EL (cell line): ENCODE measurements at places on chromosomes 12 and 14.
A peak's percentile ranks its signal among the peaks of the same experiment; 100 is the strongest.

- no peak for DNase-seq
Measured at GRCh38 chr12:40988355-40988754, 199.8 kb upstream of the PDZRN4 start.

- no peak for DNase-seq
Measured at GRCh38 chr12:100115291-100115690, 27.4 kb downstream of the BLTP3B start.

DNA sequence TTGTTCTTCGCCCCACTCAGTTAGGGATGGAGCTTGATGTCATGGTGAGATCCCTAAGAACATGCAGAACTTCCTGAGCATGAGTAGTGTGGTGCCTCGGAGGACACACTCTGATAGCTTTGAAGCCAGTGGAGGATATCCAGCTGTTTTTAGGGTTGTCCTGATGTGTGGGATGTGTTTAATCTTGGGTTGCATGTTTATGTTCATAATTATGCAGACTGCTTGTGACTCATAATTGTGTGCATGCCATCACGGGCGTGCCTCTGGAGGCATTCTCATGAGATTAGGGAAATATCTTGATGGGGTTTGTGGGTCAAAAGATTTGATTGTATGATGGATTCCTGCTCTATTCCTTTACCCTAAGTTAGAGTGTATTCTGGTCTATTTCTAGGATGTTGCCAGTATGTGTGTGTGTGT lies 267.4 kb upstream of the PELI2 start:
- peak; percentile 67 for DNase-seq

- DNase-seq: peak; percentile 9
Measured at GRCh38 chr12:111066744-111067437, 146.5 kb upstream of the MYL2 start.

DNA sequence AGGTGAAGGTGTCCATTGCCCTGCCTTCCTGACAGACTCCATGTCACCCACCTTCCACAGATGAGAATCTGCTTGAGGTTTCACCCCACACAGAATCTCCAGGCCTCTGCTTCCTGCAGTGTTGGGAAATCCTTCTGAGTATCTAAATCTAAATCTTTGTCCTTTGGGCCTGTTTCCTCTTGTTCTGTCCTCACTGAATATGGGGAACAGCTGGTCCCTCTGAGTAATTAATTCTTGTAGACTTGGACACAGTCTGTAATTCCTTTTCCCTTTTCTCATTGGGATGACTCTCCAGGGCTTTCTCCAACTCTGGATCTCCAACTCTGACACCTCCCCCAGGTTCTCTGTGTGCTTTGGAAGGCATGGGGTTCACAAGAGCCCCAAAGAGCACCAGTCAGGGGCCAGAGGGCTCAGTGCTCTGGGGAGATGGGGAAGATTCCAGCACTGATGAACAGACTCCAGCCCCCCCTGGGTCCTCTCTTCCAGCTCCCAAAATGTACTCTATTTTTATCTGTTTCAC lies 2.3 kb upstream of the ACVRL1 start:
- DNase-seq: peak; percentile 29

DNA sequence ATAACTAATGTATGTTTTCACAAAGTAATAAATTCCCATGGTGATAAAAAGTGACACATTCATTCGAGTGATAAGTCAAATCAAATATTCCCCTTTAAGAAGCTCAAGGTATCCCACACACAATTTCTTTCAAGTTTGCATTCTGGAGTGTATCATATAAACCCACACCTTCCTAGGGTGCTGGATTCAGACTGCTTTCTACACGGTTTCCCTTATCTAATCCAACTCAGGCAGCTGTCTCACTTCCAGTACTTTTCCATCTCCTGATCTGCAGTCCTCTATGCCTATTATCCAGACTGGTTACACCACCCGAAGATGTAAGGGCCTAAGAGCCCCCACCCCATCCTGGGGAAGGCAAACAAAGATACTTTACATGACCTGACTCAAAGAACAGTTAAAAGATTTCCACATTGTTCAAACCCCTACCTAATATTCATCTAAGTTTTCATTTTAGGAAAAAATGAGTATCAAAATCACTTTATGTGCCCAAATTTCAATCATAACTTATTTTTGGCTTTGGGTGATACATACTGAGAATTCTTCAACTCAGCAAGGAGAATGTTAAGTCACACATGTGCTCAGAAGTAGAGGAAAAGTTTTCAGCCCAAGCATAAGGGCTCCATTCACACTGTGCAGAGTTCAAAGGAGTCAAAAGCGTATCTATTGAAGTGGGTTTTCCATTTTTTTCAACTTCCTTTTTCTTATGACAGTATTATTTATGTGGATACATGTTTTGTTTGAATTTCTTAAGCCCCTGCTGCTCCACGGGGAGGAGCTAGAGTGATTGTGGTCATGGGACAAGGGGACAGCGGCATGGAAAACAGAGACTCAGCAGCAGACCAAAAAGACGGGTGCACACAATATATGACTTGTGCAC lies 41.8 kb downstream of the CORO1C start:
- peak; percentile 39 for DNase-seq

DNA sequence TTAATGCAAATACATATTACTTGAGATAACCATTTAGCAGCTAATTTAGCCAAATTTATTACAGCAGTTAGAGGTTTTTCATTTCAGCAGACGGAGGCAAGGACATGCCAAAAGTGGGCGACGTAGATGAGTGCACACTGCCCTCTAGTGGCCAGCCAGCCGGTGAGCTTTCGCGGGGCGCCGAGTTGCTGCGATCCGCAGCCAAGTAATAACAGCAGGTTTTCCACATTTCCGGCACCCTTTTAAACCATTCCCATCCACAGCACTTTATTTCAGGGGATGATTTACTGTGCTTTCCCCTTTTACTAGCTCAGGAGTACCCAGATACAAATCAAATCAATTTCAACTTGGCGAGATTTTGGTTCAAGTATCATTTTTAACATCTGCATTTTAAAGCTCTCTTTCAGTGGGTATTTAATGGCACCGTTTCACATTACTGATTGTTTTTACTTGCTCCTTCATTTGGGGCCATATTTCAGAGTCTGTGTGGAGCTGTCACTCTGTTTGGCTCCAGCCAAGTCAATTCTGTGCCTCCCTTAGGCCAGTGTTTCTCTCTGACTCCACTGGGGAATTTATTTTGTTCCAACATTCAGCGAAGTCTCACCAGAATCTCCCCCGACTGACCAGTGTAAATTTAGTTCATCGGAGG lies 158.0 kb downstream of the EGLN3 start:
- peak; percentile 77 for DNase-seq

GRCh38 chr12:48814262-48815125 lies 3.8 kb upstream of the CACNB3 start:
- peak; percentile 82 for DNase-seq

DNA sequence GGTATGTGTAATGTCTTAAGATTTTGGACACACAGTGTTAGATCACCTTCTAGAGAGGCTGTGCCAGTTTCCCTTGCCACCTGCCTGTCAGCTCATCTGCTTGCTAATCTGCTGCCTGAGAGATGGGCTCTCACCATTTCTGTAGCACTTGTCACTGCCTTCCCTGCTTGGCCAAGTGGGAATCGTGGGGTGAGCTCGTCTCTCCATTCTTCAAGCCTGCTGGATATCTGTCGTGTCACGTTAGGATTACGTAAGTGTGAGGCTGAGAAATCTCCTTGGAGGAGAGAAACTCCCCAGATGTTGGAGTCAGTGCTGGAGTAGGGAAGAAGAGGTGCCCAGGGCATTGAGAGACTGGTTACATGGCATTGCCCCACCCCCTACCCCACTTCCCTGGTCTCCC lies 8.6 kb upstream of the RPH3A start:
- no peak for DNase-seq

- no peak for DNase-seq
Measured at GRCh38 chr14:101098177-101098576, 194.7 kb upstream of the RTL1 start.

- DNase-seq: no peak
Measured at GRCh38 chr12:52526511-52526951, 6.3 kb upstream of the KRT5 start.

DNA sequence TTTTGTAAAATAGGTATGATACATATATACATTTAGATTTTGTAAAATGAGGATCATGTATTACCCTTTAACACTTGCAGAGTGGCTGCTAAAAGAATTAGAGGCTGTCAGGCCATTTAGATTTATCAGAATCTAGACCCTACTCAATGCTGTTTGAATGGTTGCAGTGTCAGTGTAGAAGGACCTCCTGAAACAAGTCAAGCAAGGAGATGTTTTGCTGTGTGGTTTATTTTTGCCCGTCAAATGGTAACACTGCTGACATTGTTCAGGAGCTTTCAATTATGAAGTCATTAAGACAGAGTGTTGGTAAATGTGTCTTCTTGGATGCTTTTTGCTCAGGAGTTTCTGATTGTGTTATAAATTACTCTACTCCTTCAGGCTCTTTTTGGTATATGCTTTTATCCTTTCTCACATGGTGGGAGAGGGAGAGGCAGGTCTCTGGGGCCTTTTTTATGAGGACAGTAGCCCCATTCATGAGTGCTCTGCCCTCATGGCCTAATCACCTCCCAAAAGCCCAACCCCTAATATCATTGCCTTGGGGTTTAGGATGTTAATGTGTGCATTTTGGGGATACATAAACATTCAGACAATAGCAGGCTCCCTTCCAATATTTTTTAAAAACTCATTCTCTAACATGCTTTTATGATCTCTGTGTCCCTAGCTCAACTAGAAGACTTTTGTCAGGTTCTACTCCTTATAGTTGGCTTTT lies 16.5 kb downstream of the EID3 start:
- no peak for DNase-seq

GRCh38 chr12:52083638-52083996 lies 4.1 kb downstream of the SMIM41 start:
- DNase-seq: no peak

- no peak for DNase-seq
Measured at GRCh38 chr12:51508285-51508684, 82.7 kb upstream of the SCN8A start.

GRCh38 chr12:32478858-32479725 lies 79.7 kb downstream of the FGD4 start:
- DNase-seq: no peak

DNA sequence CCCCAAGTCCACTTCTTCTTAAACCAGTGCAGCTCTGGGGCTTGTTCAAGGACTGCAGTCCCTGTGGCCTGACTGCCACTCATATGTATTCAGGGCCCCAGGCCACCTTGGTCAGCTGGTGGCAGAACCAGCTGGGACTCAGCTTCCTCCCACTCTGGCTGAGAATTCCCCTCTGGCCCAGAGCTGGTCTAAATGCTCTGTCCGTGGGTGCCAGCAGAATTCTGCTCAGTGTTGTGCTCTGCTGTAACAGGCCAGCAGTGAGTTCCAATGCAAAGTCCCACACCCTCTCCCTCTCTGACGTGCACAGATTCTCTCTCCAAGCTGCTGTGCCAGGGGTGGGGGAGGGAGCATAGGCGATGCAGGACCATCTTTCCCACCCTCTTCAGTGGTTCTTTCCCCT lies 210.4 kb upstream of the RGS6 start:
- DNase-seq: no peak

- DNase-seq: no peak
Measured at GRCh38 chr12:46454981-46455380, 82.4 kb upstream of the SLC38A2 start.

DNA sequence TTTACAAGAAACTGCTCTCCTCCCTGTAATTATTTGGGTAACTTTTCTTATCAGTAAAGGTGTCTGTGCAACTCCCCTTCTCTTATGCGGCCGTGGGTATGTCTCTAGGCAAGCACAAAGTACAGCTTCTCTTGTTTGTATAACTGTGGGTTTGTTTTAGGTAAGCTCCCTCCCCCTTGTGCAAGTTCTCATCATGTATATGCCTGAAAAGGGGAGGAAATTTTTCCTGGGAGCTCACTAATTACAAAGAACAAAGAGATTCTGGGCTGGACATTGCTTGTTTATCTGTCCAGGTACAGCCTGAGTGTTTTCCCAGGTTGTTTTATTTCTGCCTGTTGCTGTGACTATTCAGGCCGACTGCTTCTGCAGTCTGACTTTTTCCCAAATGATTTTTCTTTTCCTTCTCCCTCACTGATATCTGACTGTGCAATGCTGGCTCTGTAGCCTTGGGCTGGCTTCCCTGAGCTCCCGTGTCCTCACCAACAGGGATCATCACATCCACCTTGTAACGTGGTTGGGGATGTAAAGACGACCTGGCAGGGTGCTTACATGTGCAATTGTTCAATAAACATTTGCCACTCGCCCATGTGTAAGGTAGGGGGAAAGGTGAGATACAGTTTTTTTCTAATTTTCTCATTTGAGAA lies 916.5 kb downstream of the AACS start:
- DNase-seq: no peak

GRCh38 chr12:117143008-117143532 lies 43.9 kb upstream of the TESC start:
- no peak for DNase-seq

DNA sequence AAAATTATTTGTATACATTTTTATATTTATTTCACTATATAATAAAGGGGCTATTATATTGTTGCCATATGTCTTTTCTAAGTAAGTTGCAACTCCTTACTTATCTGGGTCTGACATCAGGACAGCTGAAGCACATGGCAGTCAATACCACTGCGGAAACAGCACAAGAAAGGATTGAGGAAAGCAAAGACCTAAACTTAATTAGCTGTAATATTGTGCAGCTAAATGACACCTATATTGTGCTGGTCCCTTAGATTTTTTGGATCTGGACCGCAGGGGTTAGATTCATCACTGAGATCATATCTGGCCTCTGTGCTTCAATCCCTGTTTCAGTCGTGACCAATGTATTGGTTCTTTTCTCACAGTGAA lies 359.6 kb upstream of the DIO2 start:
- no peak for DNase-seq

- no peak for DNase-seq
Measured at GRCh38 chr12:78316631-78317468, 486.2 kb downstream of the NAV3 start.

DNA sequence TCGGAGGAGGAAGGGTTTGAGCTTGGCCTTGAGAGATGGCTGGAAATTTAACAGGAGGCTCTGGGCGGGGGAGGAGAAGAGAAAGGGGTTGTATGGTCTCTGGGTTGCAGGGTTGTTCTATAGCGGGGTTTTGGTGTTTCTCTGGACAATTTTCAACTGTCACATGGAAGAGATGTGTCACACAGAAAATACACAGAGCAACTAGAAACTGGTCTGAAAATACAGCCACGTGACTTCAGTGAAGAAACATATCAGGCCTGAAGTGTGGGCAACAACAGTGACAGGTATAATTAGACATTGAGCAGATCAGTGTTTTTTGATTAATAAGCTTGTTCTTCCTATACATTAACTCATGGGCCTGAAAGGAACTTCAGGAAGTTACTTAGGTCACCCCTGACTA lies 205.3 kb upstream of the HMGA2 start:
- no peak for DNase-seq

- DNase-seq: no peak
Measured at GRCh38 chr12:32659908-32660440, 19.1 kb upstream of the DNM1L start.

- DNase-seq: no peak
Measured at GRCh38 chr12:65827827-65828231, 3.5 kb downstream of the HMGA2 start.
